ENCODE measurements at places on chromosomes 2 and 18. TPM values are rescaled to one million over a fixed set of nuclear protein-coding genes. Genes with fewer than 3 reads are reported as not detected.

Gene TRIM43
- 2.3 TPM for total RNA-seq

Gene EIF2AK3
- total RNA-seq = 129 TPM

Gene PRKCE
- 74.8 TPM for total RNA-seq

Gene DAW1
- not detected for total RNA-seq

Gene CNTNAP5
- 22.0 TPM for total RNA-seq

All from glutamatergic neuron (in vitro differentiated cells).